Suprapubic skin (tissue), 4 donors: ENCODE measurements at places on chromosomes 13 and 19. TPM values are rescaled to one million over a fixed set of nuclear protein-coding genes. Genes with fewer than 3 reads are reported as not detected.

GRCh38 chr13:93356469-93356868, 129.9 kb downstream of the GPC6 start:
- no peaks in the 10 kb centered on the region for H3K27me3 ChIP-seq
- H3K27ac ChIP-seq, result no peak overlapping the region
- no peak for DNase-seq
- no peaks in the 10 kb centered on the region for H3K36me3 ChIP-seq

GRCh38 chr19:32880622-32881021, 11.1 kb upstream of the SLC7A9 start:
- DNase-seq, result no peak
- H3K27ac ChIP-seq, result no peak overlapping the region
- peaks cover 24% of the 10 kb centered on the region for H3K36me3 ChIP-seq
- no peaks in the 10 kb centered on the region for H3K27me3 ChIP-seq
- H3K4me1 ChIP-seq, result no peaks in the 10 kb centered on the region

- peaks cover 45% of the 10 kb centered on the region for H3K36me3 ChIP-seq
- H3K27me3 ChIP-seq, result no peaks in the 10 kb centered on the region
- DNase-seq, result no peak
- H3K27ac ChIP-seq, result no peak overlapping the region
- peaks cover 3% of the 10 kb centered on the region for H3K4me1 ChIP-seq
- H3K4me3 ChIP-seq, result no peak overlapping the region
Measured at GRCh38 chr13:49927755-49928154, 8.4 kb downstream of the SPRYD7 start.

AXL gene
- total RNA-seq, result 21.2 TPM
